ENCODE measurements at places on chromosomes 12 and 14.

DNA sequence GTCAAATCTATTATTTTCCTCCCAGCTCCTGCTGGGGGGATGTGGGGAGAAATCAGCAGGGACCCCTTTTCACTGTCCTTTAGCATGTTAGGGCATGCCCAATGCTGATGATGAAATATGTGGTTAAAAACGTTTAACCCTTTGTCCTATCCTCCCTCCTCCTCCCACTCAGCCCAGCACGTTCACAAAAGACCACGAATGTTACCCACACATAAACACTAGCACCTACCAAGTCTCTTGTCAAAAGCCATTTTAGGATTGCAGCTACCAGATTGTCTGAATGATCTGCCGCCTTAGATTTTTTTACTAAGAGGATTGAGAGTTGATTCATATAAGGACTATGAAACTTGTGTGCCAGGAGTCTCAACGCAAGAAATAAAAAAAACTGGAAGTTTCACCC lies 70.4 kb downstream of the TBK1 start:
- DNase-seq = peak; percentile 20

DNA sequence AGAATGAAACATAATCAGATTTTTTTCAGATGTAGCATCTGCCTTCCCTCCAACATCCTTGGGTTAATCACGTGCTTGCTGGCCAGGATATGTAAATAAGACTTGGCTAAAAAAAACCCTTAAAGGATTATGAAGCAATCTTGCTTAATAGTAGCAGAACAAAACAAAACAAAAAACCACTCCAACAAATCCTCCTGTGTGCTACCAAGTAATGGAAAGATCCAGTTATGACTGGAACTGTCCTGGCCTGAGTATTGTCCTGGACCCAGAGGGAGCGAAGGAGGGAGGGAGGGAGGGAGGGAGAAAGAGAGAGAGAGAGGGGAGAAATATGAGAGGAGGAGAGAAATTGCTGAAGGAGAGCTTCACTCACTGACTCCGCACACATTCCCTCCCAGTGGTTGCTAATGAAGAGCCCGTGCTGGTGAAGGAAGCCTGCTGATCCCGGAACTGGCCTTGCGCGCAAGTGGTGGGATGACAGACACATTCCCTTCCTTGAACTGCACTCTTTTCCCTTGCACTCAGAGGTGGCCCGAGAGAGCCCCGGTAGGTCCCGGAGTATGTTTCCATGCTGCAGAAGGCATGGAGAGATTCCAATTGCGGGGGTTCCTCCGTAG lies 57.2 kb downstream of the HMGA2 start:
- DNase-seq = no peak

GRCh38 chr12:49789992-49790391 lies 38.2 kb downstream of the NCKAP5L start:
- DNase-seq = no peak

- DNase-seq = no peak
These were observed 111.2 kb downstream of the CAPZA3 start for GRCh38 chr12:18849080-18849479.

DNA sequence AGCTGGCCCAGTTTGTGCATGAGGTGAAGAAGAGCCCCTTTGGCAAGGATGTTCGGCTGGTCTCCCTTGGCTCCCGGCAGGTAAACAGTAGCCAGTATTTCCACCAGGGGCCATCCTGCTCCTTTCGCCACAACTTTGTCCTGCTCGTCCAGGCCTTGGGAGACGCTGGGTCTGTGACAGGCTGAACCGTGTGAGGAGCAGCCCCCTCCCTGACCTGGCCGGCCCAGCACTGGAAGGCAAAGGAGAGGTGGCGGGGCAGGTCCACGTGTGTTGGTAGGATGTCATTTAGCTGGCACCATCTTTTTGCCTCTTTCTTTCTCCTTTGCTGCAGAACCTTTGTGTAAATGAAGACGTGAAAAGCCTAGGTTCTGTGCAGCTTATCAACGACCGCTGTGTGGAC lies 15.4 kb downstream of the DDX11 start:
- DNase-seq = no peak

- DNase-seq = no peak
These were observed 2.1 kb upstream of the ARHGAP5 start for GRCh38 chr14:32074887-32075572.

DNA sequence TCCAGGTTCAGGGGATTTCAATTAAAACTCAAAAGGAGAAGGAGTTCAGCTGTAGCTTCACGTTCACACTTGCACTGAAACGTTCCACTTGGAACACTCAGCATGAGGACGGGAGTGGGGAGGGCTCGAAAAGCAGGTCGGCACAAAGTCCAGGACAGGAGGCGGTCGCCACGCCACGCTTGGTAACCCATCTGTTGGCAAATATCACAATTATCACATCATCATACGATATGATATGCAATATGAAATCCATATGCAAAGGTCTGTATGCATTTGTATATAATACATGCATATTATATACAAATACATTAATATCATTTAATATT lies 17.2 kb downstream of the ADGRD1 start:
- no peak for DNase-seq

GRCh38 chr14:39731912-39732311 lies 299.7 kb upstream of the FBXO33 start:
- DNase-seq = no peak

DNA sequence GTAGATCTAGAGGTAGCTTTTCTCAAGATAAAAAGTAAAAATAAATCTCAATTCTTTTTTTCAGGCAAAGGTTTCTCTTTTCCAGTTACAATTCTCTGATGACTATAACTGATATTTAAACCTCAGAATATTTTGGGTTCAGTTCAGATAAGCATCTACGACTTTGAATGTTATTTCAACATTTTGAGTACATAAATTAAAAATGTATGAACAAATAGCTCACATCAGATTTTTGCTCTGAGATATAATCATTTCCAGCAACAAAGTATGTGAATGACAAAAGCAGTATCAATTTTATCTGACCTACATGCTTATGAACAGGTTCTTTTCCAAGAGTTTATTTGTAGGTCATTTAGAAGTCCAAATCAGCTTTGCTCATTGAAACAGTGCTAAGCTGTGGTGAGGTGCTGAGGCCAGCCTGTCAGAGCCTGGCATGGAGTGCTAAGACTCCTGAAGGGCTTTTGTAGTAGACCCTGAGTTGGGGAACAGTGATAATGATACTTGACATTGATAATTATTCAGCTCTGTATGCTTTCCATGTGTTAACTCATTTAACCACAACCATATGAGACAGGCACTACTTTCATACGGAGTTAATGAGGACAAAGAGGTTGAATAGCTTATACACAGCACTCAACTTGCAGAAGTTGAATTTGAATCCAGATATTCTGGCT lies 205.0 kb upstream of the DCN start:
- DNase-seq = no peak

GRCh38 chr14:101739446-101740141 lies 21.9 kb upstream of the PPP2R5C start:
- no peak for DNase-seq

- DNase-seq = no peak
These were observed 15.1 kb downstream of the EPYC start for GRCh38 chr12:90989686-90990111.

- peak; percentile 96 for DNase-seq
These were observed 12.2 kb downstream of the GPR84 start for GRCh38 chr12:54352022-54352531.

DNA sequence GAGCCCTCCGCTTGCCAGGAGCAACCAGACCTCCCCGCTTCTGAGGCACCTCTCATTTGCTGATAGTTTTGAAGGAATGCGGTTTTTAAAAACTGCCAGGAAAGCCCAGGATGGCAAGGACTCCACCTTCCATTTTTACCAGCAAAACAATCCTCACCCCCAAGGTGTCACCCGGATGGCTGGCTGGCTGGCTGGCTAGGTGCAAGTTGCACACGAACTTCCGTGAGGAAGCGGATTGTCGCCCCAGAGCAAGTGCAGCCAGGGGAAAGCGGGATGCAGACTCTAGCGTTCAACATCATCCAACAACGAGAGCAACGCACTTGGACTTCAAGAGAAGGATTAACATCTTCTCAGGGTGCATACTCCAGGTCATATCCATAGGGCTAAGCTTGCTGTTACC lies 125.4 kb downstream of the RIMBP2 start:
- DNase-seq = no peak

- no peak for DNase-seq
These were observed 1.4 kb downstream of the TMTC1 start for GRCh38 chr12:29782285-29782870.

DNA sequence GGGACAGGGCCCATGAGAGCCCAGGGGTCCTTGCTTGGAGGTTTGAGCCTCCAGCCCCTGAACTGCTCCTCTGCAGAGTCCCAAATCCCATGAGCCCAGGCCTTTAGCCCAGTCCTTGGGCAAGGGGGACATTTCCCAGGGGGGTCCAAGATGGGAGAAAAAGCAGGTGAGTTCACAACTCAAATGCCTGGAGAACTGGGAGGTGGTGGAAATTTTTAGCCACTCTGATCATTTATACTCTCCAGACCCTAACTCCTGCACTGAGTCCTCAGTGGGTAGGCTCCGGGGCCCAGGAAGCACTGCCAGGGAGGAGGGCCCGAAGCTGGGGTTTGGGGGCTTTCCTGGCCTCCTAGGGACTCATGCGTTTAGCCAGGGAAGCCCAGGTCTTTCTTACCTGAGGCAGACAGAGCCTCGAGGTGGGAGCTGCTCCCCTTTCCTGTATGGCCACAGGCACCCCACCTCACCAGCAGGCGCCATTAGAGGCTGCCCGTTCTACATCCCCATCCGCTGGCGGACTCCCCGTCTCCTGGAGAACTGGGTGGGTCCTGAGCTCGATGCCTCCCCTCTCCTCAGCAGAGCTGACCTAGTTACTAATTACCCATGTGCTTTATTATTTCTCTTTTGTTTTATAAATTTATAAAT lies 998 bp downstream of the HNF1A start:
- DNase-seq = no peak

DNA sequence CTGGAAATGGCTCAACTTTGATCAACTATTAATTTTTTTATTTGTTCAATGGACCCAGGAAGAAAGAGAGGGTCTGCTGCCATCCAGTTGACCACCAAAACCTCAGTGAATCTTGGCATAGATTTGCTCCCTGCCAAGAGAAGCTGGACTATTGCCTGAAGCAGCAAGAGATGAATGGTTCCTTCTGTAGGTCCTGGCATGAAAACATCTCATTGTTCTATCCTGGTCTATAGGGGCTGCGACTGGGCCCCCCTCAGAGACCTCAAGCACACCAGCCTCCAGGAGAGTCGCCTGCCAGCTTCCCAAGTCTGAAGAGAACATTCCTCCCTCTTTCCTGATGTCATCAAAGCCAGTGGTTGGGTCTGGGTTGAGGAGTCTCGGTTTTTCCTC lies 204.9 kb downstream of the TMX1 start:
- DNase-seq = no peak

- DNase-seq = no peak
These were observed 1372.1 kb upstream of the SEL1L start for GRCh38 chr14:82905762-82906161.

DNA sequence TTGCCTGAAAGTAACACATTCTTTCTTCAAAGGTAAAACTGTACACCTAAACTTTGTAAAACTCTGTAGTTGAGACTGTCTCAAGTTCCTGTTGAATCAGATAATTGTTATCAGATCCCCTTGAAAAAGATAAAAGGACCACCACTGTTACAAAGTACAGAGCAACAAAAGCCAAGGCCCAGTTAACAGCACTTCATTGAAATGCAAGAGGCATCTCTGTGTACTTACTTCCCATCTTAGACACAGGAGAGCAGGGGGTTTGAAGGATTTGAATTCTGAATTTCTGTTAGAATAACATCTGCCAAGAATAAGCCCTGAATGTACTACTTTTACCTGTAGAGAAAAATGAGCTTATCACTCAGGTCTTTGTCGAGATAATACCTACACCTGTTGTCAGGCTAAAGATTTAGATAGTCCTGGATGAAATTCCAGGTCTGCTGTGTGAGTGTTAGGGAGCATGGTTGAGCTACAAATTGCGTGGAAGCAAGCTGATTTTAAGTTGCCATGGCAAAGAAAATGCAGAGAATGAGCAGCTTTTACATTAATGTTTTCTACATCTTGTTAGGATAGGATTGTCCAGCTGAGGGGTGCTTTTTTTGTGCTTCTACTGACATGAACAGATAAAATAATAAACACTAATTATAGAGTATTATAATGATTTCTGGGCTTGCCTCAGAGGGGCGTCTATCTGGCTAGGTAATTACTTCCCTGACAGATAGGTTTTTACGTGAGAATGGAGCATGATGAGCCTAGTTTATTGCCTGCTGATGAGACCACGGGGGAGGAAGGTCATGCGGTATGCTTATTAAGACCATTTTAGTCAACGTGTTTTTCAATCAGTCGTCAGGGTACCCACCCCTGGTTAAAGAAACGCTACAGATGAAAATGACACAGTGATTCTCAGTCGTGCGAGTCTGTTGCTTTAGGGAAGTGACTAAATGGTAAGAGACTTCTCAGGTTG lies 309.2 kb downstream of the PAWR start:
- DNase-seq = peak; percentile 93

DNA sequence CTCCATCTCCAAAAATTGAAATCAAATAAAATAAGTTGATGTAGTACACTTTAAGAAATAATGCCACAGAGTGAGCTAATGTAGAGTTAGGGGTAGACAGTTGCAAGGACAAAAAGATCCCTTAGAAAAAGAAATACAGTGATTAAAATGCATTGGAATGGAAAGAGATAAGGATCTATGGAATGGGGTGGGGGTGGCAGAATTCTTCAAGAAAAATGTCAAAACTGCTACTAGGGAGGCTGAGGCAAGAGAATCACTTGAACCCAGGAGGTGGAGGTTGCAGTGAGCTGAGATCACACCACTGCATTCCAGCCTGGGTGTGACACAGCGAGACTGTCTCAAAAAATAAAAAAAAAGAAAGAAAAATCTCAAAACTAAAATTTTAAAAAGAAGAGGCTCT lies 6.5 kb downstream of the OLR1 start:
- no peak for DNase-seq
